ENCODE measurements at places on chromosomes 7 and 10.

GRCh38 chr7:150975536-150976319, 2.4 kb downstream of the KCNH2 start:
- peak overlapping the region; percentile 53 for H3K27ac ChIP-seq
- no peak for DNase-seq
- H3K4me3 ChIP-seq = no peak overlapping the region
- H3K27me3 ChIP-seq = no peaks in the 10 kb centered on the region
- no peaks in the 10 kb centered on the region for H3K36me3 ChIP-seq

DNA sequence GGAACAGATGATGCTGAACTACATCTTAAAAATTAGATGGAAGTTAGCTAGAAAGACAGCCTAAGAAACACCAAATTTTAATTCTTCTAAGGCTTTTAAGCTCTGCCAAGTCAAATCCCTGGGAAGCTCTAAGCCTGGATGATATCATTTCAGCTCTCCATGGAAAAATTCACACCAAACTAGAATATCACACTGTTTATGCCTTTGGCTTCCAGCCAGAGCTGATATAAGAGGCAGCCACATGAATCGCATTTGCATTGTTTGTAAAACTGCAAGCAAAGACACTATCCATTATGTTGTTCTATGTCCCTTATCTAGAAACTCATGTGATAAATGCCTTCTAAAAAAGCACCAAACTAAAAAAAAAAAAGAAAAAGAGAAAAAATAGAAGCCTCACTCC, 430.4 kb downstream of the GRID1 start:
- H3K36me3 ChIP-seq = no peaks in the 10 kb centered on the region
- DNase-seq = no peak
- H3K27ac ChIP-seq = no peak overlapping the region
- H3K27me3 ChIP-seq = no peaks in the 10 kb centered on the region

DNA sequence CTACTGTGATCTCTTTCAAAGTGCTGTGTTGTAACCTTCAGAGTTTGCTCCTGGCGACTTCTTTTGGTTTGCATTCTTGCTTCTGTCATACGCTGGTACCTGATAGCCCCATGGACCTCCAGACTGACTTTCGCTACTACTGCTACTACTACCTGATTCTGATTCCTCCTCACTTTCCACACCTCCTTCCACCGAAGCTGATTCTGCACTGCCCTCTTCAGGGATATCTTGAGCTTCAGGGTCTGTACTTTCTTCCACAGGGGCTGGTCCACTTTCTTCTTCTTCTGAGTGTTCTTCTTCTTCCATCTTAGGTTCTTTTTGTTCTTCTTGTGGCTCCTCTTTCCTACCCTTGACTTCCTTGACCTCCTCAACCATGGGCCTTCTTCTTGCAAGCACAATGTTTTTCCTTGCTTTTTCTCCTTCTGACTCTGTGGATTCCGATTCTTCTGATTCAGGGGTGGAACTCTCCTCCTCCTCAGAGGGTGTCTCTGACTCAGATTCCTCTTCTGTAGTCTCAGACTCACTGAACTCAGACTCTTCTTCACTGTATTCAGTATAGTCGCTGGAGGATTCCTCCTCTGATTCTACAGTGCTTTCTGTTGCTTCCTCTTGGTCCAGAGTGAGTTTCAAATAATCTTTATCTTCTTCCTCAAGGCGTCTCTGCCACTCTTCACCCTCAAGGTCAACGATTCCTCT, 992.2 kb downstream of the PCDH15 start:
- H3K4me1 ChIP-seq = no peaks in the 10 kb centered on the region
- no peaks in the 10 kb centered on the region for H3K27me3 ChIP-seq
- no peak overlapping the region for H3K4me3 ChIP-seq

GRCh38 chr10:74310652-74311257, 159.7 kb downstream of the ADK start:
- no peaks in the 10 kb centered on the region for H3K4me1 ChIP-seq
- H3K36me3 ChIP-seq = no peaks in the 10 kb centered on the region
- H3K27ac ChIP-seq = no peak overlapping the region
- H3K4me3 ChIP-seq = no peak overlapping the region
- no peaks in the 10 kb centered on the region for H3K27me3 ChIP-seq

DNA sequence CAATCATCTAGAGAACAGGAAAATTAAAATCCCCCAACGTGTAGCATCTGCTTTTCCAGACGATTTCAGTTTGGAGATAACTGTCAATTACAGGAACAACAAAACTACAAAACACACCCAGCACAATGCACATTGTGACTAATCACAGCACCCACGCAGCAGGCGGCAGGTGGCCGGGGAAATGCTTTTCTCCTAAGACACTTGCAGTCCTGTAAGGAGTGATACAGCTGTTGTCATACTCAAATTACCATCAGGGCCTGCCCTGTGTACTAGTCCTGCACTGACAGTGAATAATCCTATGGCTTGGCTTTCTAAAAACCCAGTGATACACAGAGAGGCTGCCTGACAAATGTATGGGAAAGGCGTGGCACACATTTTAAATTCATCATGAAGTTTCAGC, 37.8 kb downstream of the COBL start:
- H3K27me3 ChIP-seq = no peaks in the 10 kb centered on the region
- no peaks in the 10 kb centered on the region for H3K36me3 ChIP-seq
- no peaks in the 10 kb centered on the region for H3K4me1 ChIP-seq
- H3K27ac ChIP-seq = no peak overlapping the region
- no peak for DNase-seq

- no peak for DNase-seq
- H3K4me3 ChIP-seq = no peak overlapping the region
- no peaks in the 10 kb centered on the region for H3K4me1 ChIP-seq
Measured at GRCh38 chr10:52672880-52673279, 99.7 kb downstream of the MBL2 start.

- DNase-seq = peak; percentile 70
- H3K36me3 ChIP-seq = no peaks in the 10 kb centered on the region
- no peak overlapping the region for H3K27ac ChIP-seq
- H3K4me3 ChIP-seq = no peak overlapping the region
- no peaks in the 10 kb centered on the region for H3K4me1 ChIP-seq
Measured at GRCh38 chr10:30392564-30392990, 41.4 kb upstream of the MAP3K8 start.

- H3K4me1 ChIP-seq = no peaks in the 10 kb centered on the region
- H3K4me3 ChIP-seq = no peak overlapping the region
- DNase-seq = no peak
- no peak overlapping the region for H3K27ac ChIP-seq
- H3K27me3 ChIP-seq = no peaks in the 10 kb centered on the region
- H3K36me3 ChIP-seq = no peaks in the 10 kb centered on the region
Measured at GRCh38 chr10:87798082-87798481, 19.9 kb downstream of the ATAD1 start.

Data from uterus (tissue), 4 donors.